ENCODE measurements at places on chromosomes 3 and 15. TPM values are rescaled to one million over a fixed set of nuclear protein-coding genes. Genes with fewer than 3 reads are reported as not detected.

Gene CIB1
- total RNA-seq: 43.7 TPM

Gene ECE2
- not detected for total RNA-seq

- DNase-seq: no peak
- H3K27me3 ChIP-seq: no peaks in the 10 kb centered on the region
- no peaks in the 10 kb centered on the region for H3K36me3 ChIP-seq
Measured at GRCh38 chr3:160210341-160210740, 14.9 kb upstream of the C3orf80 start.

Gene CDC25A
- total RNA-seq: 17.2 TPM

GRCh38 chr3:115986555-115987207 is 363.4 kb downstream of the GAP43 start:
- no peak overlapping the region for H3K4me3 ChIP-seq
- no peaks in the 10 kb centered on the region for H3K4me1 ChIP-seq
- no peak for DNase-seq
- H3K27me3 ChIP-seq: no peaks in the 10 kb centered on the region
- H3K36me3 ChIP-seq: no peaks in the 10 kb centered on the region
- no peak overlapping the region for H3K27ac ChIP-seq

- DNase-seq: peak; percentile 95
- peak within 1 kb of the TSS; percentile 82 for H3K4me3 ChIP-seq
- peaks cover 25% of the 10 kb centered on the region for H3K36me3 ChIP-seq
- H3K27ac ChIP-seq: peak within 1 kb of the TSS; percentile 79
- H3K27me3 ChIP-seq: peaks cover 4% of the 10 kb centered on the region
- H3K4me1 ChIP-seq: peaks cover 9% of the 10 kb centered on the region
Measured at GRCh38 chr15:57706405-57707209, at the start of gene POLR2M. Gene POLR2M (plus strand): TSS chr15:57706714. CDS start chr15:57706843, 129 bp downstream.

- H3K36me3 ChIP-seq: no peaks in the 10 kb centered on the region
- no peak overlapping the region for H3K4me3 ChIP-seq
- peaks cover 42% of the 10 kb centered on the region for H3K4me1 ChIP-seq
- H3K27ac ChIP-seq: no peak overlapping the region
- DNase-seq: no peak
Measured at GRCh38 chr15:31489281-31489680, 162.6 kb downstream of the KLF13 start.

Data from thymus (tissue), 14 donors.